ENCODE measurements at places on chromosomes 3 and 15.

DNA sequence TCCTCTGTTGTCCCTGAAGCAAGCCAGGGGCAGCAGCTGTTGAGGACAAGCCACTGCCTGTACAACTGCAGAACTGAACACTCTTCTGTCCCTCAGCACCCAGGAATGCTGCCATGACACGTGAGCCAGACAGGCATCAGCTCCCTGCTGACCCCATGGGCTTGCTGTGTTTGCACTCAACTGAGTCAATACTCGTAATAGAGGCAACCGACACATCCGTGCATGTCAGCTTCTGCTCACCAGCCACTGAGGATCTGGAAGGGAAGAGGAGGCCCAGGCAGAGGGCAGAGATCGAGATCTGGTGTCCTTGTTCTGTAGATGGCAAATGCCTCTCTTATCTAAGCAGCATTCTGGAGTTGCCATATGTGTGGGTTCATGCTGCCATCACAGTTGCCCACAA is 54.3 kb upstream of the SEC61A1 start:
- no peak overlapping the region for H3K27ac ChIP-seq
- no peaks in the 10 kb centered on the region for H3K4me1 ChIP-seq
- no peak overlapping the region for H3K4me3 ChIP-seq
- DNase-seq: no peak
- no peaks in the 10 kb centered on the region for H3K36me3 ChIP-seq

- no peaks in the 10 kb centered on the region for H3K4me1 ChIP-seq
- H3K27ac ChIP-seq: no peak overlapping the region
- H3K36me3 ChIP-seq: no peaks in the 10 kb centered on the region
- H3K4me3 ChIP-seq: no peak overlapping the region
- no peak for DNase-seq
- H3K27me3 ChIP-seq: no peaks in the 10 kb centered on the region
Measured at GRCh38 chr3:94137377-94137776, 74.5 kb downstream of the NSUN3 start.

GRCh38 chr3:33911525-33912322 is 113.3 kb downstream of the PDCD6IP start:
- no peak overlapping the region for H3K27ac ChIP-seq
- no peaks in the 10 kb centered on the region for H3K4me1 ChIP-seq
- H3K27me3 ChIP-seq: no peaks in the 10 kb centered on the region

GRCh38 chr3:17478673-17479072 is 263.8 kb downstream of the TBC1D5 start:
- H3K27ac ChIP-seq: no peak overlapping the region
- H3K27me3 ChIP-seq: no peaks in the 10 kb centered on the region
- H3K36me3 ChIP-seq: no peaks in the 10 kb centered on the region

- H3K4me1 ChIP-seq: no peaks in the 10 kb centered on the region
- no peak for DNase-seq
- no peaks in the 10 kb centered on the region for H3K27me3 ChIP-seq
- H3K36me3 ChIP-seq: no peaks in the 10 kb centered on the region
- H3K27ac ChIP-seq: no peak overlapping the region
Measured at GRCh38 chr3:177370246-177370822, 173.1 kb upstream of the TBL1XR1 start.

GRCh38 chr3:177468816-177469215 is 271.5 kb upstream of the TBL1XR1 start:
- peaks cover 10% of the 10 kb centered on the region for H3K4me1 ChIP-seq
- H3K4me3 ChIP-seq: no peak overlapping the region

DNA sequence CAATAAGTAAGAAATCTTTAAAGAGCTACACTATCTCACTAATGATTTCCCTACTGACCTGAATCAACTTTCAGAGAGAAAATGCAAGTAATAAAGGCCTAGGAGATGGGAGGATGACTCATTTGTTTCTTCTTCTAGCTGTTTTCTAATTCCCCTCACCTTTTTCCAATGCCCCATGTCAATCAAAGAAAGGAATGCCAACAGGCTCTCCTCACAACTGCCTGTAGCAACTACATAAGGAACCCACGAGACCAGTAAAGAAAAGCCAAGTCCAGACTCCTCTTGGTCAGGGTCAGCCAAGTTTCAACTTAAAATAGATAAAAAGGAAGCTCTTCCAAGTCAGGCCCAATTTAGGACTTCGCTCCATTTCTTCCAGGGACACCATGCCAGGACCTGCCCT is 201.9 kb downstream of the TNIK start:
- peaks cover 93% of the 10 kb centered on the region for H3K4me1 ChIP-seq
- H3K36me3 ChIP-seq: no peaks in the 10 kb centered on the region
- no peaks in the 10 kb centered on the region for H3K27me3 ChIP-seq
- H3K27ac ChIP-seq: peak overlapping the region; percentile 88

GRCh38 chr3:124625074-124625473 is 105.2 kb upstream of the UMPS start:
- no peak overlapping the region for H3K4me3 ChIP-seq
- no peaks in the 10 kb centered on the region for H3K36me3 ChIP-seq
- H3K27me3 ChIP-seq: no peaks in the 10 kb centered on the region

GRCh38 chr3:150433347-150433746 is 25.2 kb downstream of the TSC22D2 start:
- H3K4me3 ChIP-seq: no peak overlapping the region
- H3K27ac ChIP-seq: no peak overlapping the region
- H3K4me1 ChIP-seq: peaks cover 4% of the 10 kb centered on the region
- no peak for DNase-seq

DNA sequence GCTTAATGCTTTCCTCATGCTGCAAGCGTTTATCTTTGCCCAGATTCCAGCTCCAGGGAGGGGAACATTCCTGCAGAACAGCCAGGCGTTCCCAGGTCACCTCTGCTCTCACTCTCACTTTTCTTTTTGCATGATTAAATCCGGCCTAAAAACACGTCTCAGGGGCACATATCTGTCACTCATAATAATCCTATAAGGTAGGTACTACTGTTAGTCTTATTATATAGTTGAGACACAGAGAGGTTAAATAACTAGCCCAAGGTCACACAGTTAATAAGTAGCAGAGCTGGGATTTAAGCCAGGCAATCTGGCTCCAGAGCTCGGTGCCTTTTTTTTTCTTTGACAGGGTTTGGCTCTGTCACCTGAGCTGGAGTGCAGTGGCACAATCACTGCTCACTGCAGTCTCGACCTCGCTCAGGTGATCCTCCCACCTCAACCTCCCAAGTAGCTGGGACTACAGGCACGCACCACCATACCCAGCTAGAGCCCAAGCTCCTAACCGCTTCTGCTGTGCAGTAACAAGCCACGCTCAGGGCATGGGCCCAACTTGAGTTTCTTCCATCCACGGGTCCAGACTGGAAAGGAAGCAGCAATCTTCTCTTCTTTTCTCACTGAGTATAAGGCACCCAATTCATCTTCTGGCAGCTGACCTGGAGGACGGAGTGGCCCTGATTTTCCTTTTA is 96.5 kb downstream of the LIPC start:
- no peaks in the 10 kb centered on the region for H3K27me3 ChIP-seq
- no peaks in the 10 kb centered on the region for H3K36me3 ChIP-seq
- DNase-seq: no peak
- no peak overlapping the region for H3K4me3 ChIP-seq
- H3K27ac ChIP-seq: no peak overlapping the region
- no peaks in the 10 kb centered on the region for H3K4me1 ChIP-seq

GRCh38 chr15:67947254-67948039 is 106.7 kb upstream of the PIAS1 start:
- H3K4me3 ChIP-seq: no peak overlapping the region
- peaks cover 2% of the 10 kb centered on the region for H3K27me3 ChIP-seq
- H3K36me3 ChIP-seq: no peaks in the 10 kb centered on the region
- H3K4me1 ChIP-seq: no peaks in the 10 kb centered on the region
- no peak overlapping the region for H3K27ac ChIP-seq

DNA sequence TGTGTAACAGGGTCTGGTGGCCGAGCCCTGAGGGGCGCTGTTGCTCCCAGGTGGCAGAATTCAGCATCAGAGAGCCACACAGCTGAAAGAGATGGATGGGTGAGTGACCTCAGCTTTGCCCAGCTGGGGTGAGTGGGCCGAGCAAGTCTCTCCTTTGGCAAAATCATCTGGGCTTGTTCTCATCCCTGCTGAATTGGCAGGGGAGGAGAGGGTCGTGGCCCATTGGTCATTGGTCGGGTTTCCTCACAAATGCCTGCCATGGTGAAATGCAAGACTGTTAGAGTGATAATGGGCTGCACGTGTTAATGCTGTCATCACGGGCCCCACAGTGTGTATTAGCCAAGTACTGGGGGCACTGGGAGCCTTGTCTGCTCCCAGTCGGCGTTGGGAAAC is 15.9 kb downstream of the ABHD2 start:
- no peak overlapping the region for H3K4me3 ChIP-seq
- H3K27ac ChIP-seq: no peak overlapping the region
- no peaks in the 10 kb centered on the region for H3K27me3 ChIP-seq
- peaks cover 5% of the 10 kb centered on the region for H3K4me1 ChIP-seq
- DNase-seq: no peak
- H3K36me3 ChIP-seq: peaks cover 36% of the 10 kb centered on the region

- no peaks in the 10 kb centered on the region for H3K36me3 ChIP-seq
Measured at GRCh38 chr3:147015334-147015733, 391.0 kb downstream of the ZIC4 start.

- no peaks in the 10 kb centered on the region for H3K27me3 ChIP-seq
- peaks cover 8% of the 10 kb centered on the region for H3K4me1 ChIP-seq
- no peaks in the 10 kb centered on the region for H3K36me3 ChIP-seq
- no peak overlapping the region for H3K27ac ChIP-seq
- no peak overlapping the region for H3K4me3 ChIP-seq
Measured at GRCh38 chr3:72517921-72518424, 330.3 kb downstream of the SHQ1 start.

GRCh38 chr3:56787784-56788256 is 13.9 kb downstream of the ARHGEF3 start:
- peak overlapping the region; percentile 78 for H3K27ac ChIP-seq
- no peaks in the 10 kb centered on the region for H3K27me3 ChIP-seq
- peaks cover 3% of the 10 kb centered on the region for H3K36me3 ChIP-seq
- DNase-seq: peak; percentile 43
- peak overlapping the region; percentile 48 for H3K4me3 ChIP-seq

DNA sequence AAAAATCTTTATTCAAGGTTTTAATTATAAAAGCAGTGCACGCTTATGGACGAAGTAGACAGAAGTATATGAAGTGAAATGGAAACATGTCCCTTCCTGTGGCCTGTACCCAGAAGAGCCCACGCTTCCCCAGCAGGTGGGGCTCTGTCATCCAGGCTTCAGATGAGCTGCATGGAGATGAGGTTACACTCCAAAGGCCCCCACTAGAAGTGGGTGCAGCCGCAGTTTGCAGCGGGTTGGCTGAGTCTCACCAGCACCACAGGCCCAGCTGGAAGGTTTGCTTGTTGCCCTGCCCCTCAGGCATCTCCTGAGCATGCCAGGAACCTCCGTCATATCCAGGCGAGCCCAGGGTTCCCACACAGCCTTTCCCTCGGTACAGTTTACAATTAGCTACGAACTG is 33.1 kb downstream of the PRR20G start:
- no peak for DNase-seq
- no peak overlapping the region for H3K27ac ChIP-seq
- H3K4me1 ChIP-seq: no peaks in the 10 kb centered on the region
- H3K36me3 ChIP-seq: no peaks in the 10 kb centered on the region

GRCh38 chr15:90419738-90420406 is 31.8 kb downstream of the IQGAP1 start:
- H3K27me3 ChIP-seq: no peaks in the 10 kb centered on the region
- H3K4me3 ChIP-seq: peak overlapping the region; percentile 58
- peak overlapping the region; percentile 65 for H3K27ac ChIP-seq
- peaks cover 54% of the 10 kb centered on the region for H3K4me1 ChIP-seq
- DNase-seq: no peak
- peaks cover 5% of the 10 kb centered on the region for H3K36me3 ChIP-seq

DNA sequence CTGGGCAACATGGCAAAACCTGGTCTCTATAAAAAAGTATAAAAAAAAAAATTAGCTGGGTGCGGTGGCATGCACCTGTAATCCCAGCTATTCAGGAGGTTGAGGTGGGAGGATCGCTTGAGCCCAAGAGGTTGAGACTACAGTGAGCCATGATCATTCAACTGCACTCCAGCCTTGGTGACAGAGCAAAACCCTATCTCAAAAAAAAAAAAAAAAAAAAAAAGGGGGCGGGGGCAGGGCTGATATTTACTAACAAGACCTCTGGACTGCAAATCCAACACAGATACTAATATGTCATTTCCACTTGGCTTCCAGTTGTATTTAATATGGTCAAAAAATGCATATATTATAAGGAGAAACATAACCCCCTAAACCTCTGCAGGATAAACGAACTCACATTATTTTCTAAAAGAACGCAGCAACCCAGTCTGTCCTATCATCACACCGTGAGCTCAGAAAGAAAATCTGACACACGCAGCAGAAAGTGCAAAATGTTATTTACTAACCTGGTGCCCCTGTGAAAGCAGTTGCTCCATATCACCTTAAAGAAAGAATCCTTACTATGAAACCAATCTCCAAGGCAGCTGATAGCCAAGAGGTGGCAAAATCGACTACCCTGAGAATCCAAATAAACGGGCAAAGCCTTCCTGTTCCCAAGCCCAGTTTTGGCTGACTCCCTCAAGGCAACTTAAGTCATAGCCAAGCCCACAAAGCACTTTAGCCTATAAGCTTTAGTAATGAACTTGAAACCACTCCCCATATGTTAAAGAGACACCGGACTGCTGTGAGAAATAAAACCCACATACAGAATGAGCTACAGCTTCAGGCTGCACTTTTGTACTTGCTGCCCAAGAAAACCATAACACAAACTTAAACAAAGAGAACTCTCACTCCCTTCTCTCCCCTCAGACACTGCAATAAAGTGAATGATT is 39.3 kb downstream of the PLD1 start:
- no peaks in the 10 kb centered on the region for H3K27me3 ChIP-seq
- no peak overlapping the region for H3K4me3 ChIP-seq
- H3K36me3 ChIP-seq: no peaks in the 10 kb centered on the region
- H3K27ac ChIP-seq: no peak overlapping the region
- no peak for DNase-seq
- no peaks in the 10 kb centered on the region for H3K4me1 ChIP-seq

- peaks cover 25% of the 10 kb centered on the region for H3K4me1 ChIP-seq
- H3K27me3 ChIP-seq: no peaks in the 10 kb centered on the region
- H3K27ac ChIP-seq: peak overlapping the region; percentile 59
Measured at GRCh38 chr3:101531473-101532086, 18.6 kb upstream of the SENP7 start.

GRCh38 chr3:194976874-194977273 is 291.2 kb downstream of the FAM43A start:
- no peak overlapping the region for H3K4me3 ChIP-seq
- H3K36me3 ChIP-seq: no peaks in the 10 kb centered on the region
- H3K27ac ChIP-seq: no peak overlapping the region
- no peaks in the 10 kb centered on the region for H3K4me1 ChIP-seq
- no peak for DNase-seq

GRCh38 chr15:50067254-50067653 is 51.8 kb downstream of the ATP8B4 start:
- H3K27ac ChIP-seq: no peak overlapping the region
- DNase-seq: no peak
- H3K4me3 ChIP-seq: no peak overlapping the region
- no peaks in the 10 kb centered on the region for H3K36me3 ChIP-seq

GRCh38 chr15:69706353-69707097 is 253.9 kb downstream of the RPLP1 start:
- no peaks in the 10 kb centered on the region for H3K36me3 ChIP-seq
- DNase-seq: no peak
- no peaks in the 10 kb centered on the region for H3K4me1 ChIP-seq
- H3K4me3 ChIP-seq: no peak overlapping the region
- H3K27me3 ChIP-seq: peaks cover 2% of the 10 kb centered on the region
